ENCODE measurements at places on chromosomes 12 and 14. TPM values are rescaled to one million over a fixed set of nuclear protein-coding genes. Genes with fewer than 3 reads are reported as not detected.

STAC3 gene
- 0.13 TPM for total RNA-seq

CTSG gene
- total RNA-seq = not detected

CCDC175 gene
- total RNA-seq = not detected

IRAK3 gene
- 9.5 TPM for total RNA-seq

CCDC38 gene
- not detected for total RNA-seq

AACS gene
- 25.4 TPM for total RNA-seq

ABCC9 gene
- total RNA-seq = not detected

IL31 gene
- total RNA-seq = not detected

P2RX7 gene
- total RNA-seq = 3.9 TPM

SLC2A14 gene
- under 0.01 TPM for total RNA-seq

ANO4 gene
- total RNA-seq = 1.5 TPM

IFT81 gene
- total RNA-seq = 5.3 TPM

SLC25A47 gene
- not detected for total RNA-seq

IL26 gene
- total RNA-seq = not detected

LTB4R gene
- 2.0 TPM for total RNA-seq

GZMB gene
- total RNA-seq = not detected

OR11G2 gene
- total RNA-seq = not detected

SLC38A1 gene
- total RNA-seq = 142 TPM

BBS10 gene
- total RNA-seq = 8.6 TPM

ITFG2 gene
- 9.0 TPM for total RNA-seq

OTOGL gene
- total RNA-seq = 0.26 TPM

HCAR1 gene
- total RNA-seq = 0.13 TPM

SYNDIG1L gene
- not detected for total RNA-seq

KRT83 gene
- not detected for total RNA-seq

TMEM121 gene
- 9.5 TPM for total RNA-seq

TAS2R42 gene
- not detected for total RNA-seq

SLC6A13 gene
- not detected for total RNA-seq

RNU4-1 gene
- under 0.01 TPM for total RNA-seq

LALBA gene
- not detected for total RNA-seq

DPF3 gene
- total RNA-seq = 0.38 TPM

MMP14 gene
- total RNA-seq = 74.8 TPM

SCN8A gene
- total RNA-seq = 0.38 TPM

EXOC3L4 gene
- not detected for total RNA-seq

BHLHE41 gene
- under 0.01 TPM for total RNA-seq

POTEM gene
- not detected for total RNA-seq

CLEC4C gene
- not detected for total RNA-seq

ARF6 gene
- 52.1 TPM for total RNA-seq

All from dermis microvascular lymphatic vessel endothelial cell (primary cell).